ENCODE measurements at places on chromosomes 11 and 22. TPM values are rescaled to one million over a fixed set of nuclear protein-coding genes. Genes with fewer than 3 reads are reported as not detected.

Gene DEAF1
- 84.0 TPM for total RNA-seq

Gene HIC2
- total RNA-seq, result 4.7 TPM

Gene HNRNPUL2
- 30.8 TPM for total RNA-seq

Gene POU2AF2
- total RNA-seq, result not detected

Gene C1QTNF4
- total RNA-seq, result 3.7 TPM

Gene MS4A7
- total RNA-seq, result 6.1 TPM

Gene FAM118A
- total RNA-seq, result 104 TPM

Gene SLC37A2
- total RNA-seq, result 3.5 TPM

Gene SESN3
- 65.6 TPM for total RNA-seq

Gene CRYAB
- total RNA-seq, result 174 TPM

Gene MYBPC3
- total RNA-seq, result not detected

Gene TRIM34
- 7.0 TPM for total RNA-seq

Gene KDM4D
- 1.2 TPM for total RNA-seq

Gene KLHL35
- 2.5 TPM for total RNA-seq

Gene MRGPRX3
- not detected for total RNA-seq

Gene P4HA3
- total RNA-seq, result 1.6 TPM

Gene KCTD14
- total RNA-seq, result 23.7 TPM

Gene GTF2H1
- total RNA-seq, result 61.9 TPM

Gene USP28
- total RNA-seq, result 36.7 TPM

Gene SSH3
- 53.3 TPM for total RNA-seq

Gene AMBRA1
- 59.2 TPM for total RNA-seq

Gene SMTNL1
- total RNA-seq, result not detected

Gene ZNF214
- total RNA-seq, result 5.1 TPM

Gene CNTF
- total RNA-seq, result 5.0 TPM

Gene KRTAP5-8
- not detected for total RNA-seq

Gene MIEF1
- total RNA-seq, result 26.8 TPM

Gene APIP
- 54.3 TPM for total RNA-seq

Gene SLC22A25
- not detected for total RNA-seq

Gene FLRT1
- total RNA-seq, result 0.54 TPM

Measured in thyroid gland (tissue), 4 donors.